NCI-H187 (cell line): ENCODE measurements at places on chromosomes 16 and 17.

- no peak for DNase-seq
Measured at GRCh38 chr17:80843741-80844156, 147.9 kb upstream of the CHMP6 start.

- DNase-seq, result no peak
Measured at GRCh38 chr17:82296511-82297279, 20.7 kb downstream of the CD7 start.

DNA sequence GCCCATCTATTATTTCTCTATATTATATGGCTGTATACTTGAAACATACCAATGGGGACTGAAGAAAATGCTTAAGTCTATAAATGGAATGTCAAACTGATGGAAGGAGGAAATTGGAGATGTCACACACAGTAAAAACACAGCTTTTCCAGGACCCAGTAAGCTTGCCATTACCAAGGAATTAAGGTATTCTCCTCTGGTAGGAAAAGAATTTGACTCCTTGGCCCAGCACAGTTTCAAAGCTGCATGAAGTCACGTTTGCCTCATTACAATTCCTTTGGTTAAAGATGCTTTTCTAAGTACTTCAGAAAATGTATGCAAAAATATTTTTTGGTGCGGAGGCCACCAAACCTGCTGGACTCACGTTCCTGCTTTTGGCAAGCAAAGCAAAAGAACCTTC is 48.5 kb downstream of the CDH13 start:
- no peak for DNase-seq

- DNase-seq, result no peak
Measured at GRCh38 chr16:67477960-67478554, 2.9 kb downstream of the ATP6V0D1 start.

GRCh38 chr16:17367036-17367435 is 103.7 kb downstream of the XYLT1 start:
- no peak for DNase-seq

- DNase-seq, result no peak
Measured at GRCh38 chr17:11391134-11391533, 150.1 kb downstream of the SHISA6 start.

DNA sequence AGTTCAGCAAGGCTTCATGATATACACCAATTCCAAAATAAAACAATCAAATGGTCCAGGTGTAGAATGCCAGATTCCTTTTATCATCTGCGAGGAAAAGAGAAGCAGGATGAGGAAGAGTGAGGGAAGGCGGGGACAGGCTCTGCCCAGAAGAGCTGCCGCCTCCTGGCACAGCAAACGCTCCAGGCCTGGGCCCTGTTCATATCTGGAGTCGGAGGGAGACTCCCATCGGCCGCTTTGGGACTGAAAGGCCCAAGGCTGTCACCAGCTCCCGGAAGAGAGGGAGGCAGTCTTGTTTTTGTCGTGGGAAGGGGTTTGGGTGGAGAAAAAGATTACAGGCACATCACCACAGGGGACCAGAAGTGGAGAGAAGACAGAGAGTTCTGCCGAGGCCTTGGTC is 29.0 kb upstream of the SLC25A19 start:
- no peak for DNase-seq
